Stimulated activated CD4-positive, alpha-beta T cell treated with anti-CD3 and anti-CD28 coated beads, Interleukin-4, amount 100 ng/mL, for 24 hours (primary cell): ENCODE measurements at places on chromosomes 16 and 17.

- DNase-seq, result no peak
Observed at GRCh38 chr17:9139695-9140094, 118.4 kb downstream of the NTN1 start.

- DNase-seq, result no peak
Observed at GRCh38 chr16:52095471-52095870, 451.5 kb downstream of the TOX3 start.

DNA sequence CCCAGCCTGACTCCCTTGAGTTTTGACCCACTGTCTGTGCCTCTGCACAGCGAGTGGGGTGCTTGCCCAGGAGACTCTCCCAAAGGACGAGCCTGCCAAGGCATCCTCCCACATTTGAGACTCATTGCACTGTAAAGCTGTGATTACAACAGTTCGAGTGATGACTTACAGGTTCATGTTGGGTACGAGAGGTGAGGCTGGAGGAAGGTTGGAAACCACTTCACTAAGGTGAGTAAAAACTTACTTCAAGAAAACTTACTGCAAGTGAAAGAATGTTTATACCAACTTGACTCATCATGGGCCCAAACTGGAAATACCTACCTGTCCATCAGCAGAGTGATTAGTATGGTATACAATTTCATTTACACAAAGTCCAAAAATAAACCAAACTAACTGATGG, 360.1 kb upstream of the CDH11 start:
- DNase-seq, result no peak

GRCh38 chr17:28385037-28385400, 13.5 kb downstream of the SARM1 start:
- no peak for DNase-seq

DNA sequence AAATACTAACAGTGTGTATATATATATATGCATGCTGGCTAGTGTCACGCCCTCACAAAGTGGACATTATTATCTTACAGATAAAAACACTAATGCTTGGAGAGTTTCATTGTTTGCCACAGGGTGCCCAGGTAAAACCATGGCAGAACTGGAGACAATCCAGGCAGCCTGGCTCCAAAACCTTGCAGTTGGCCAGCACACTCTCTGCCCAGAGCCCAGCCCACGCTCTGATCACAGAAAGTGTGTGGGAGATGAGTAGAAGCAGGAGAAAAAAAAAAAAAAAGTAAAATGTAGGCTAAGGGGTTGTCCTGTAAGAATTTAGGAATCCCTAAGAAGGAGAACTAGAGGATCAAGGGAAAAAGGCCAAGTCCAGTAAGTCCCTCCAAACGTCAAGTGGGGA, 538.0 kb downstream of the CDH13 start:
- no peak for DNase-seq

- DNase-seq, result no peak
Observed at GRCh38 chr17:36142806-36143205, 33.6 kb downstream of the TBC1D3B start.

DNA sequence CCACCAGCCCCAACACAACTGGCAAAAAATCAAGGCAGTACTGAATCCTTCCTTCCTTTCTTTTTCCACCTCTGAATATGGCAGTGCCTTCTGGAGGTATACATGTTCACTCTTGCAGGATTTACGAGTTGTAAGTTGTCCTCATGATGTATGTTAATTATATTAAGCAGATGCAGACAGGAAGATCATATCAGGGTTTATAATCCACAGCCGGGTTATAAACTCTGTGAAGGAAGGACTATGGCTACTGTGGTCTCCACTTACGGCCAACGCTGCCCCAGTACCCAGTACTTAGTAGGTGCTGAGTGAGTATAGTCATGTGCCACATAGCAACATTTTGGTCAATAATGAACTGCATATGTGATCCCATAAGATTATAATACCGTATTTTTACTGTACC, 19.6 kb upstream of the IRX5 start:
- no peak for DNase-seq

GRCh38 chr17:12522743-12523183, 142.9 kb upstream of the MYOCD start:
- DNase-seq, result no peak

- no peak for DNase-seq
Observed at GRCh38 chr16:58518083-58518979, 3.0 kb downstream of the SETD6 start.

DNA sequence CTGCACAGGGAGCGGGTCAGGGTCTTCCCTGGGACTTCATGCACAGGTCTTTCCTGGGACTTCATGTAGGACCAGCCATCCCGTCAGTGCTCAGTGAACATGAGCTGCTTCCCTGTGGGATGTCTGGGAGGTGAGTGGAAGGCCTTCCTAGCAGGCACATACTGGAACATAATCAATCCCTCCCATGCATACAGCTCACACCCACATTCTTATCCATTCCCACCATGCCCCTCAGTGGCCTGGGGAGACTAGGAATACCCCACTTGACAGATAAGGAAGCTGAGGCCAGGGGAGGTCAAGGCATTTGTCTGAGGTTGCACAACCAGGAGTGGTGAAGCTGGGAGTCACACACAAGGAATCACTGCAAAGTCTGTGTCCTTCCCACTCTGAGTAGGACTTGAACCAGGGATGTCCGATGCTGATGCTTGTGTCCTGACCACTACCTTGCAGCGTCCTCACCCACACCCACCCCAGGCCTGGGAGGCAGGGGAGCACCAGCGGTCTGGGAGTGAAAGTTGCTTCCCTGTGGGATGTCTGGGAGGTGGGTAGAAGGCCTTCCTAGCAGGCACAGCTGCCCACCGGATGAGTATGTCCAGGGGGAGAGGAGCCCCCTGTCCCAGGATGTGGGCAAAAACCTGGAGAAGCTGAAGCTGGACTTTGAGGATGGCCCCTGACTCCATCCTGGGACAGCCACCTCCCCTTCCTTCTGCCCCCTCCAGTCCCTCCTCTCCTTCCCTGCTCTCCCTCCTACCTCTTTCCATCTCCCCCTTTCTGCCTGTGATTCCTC, 1.0 kb upstream of the NLRC5 start:
- DNase-seq, result no peak

- no peak for DNase-seq
Observed at GRCh38 chr16:6446370-6446769, 886.3 kb upstream of the RBFOX1 start.

DNA sequence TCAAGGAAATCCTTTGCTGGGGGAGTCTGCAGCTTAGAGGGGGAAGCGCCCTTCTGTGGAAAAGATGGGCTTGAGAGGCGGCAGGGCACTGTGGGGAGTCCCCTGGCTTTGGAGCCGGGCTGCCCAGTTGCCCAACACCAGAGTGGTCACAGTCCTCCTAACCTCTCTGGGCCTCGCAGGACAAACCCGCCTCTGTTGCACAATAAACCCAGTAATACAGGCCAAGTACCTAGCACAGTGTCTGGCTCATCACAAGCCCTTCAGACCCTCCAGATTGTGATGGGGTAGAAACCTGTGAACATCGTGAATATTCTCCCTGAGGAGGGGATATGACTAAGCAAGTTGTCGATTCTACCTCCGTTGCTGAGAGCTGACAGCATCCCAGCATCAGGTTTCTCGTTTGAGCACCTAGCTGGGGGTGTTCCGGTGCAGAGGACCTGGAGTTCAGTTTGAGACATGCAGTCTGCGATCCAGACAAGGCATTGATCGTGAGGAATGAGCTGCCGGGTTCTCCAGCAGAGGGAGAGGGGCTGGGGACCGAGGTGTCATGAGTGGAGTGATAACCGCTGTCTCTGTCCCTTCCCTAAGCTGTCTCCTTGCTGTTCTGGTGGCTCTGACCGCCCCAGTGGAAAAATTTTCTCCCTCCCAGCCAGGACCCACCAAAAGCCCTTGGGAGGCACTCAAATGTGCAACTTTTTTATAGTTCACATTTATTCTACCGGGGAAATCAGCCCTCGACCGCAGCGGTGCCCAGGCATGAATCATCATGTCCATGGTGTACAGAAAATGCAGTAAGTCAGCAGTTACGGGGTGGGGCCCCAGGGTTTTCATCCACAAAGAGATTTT, 161.9 kb downstream of the WSCD1 start:
- DNase-seq, result no peak

- no peak for DNase-seq
Observed at GRCh38 chr16:70715860-70716357, 30.1 kb upstream of the MTSS2 start.

GRCh38 chr16:1839554-1839953, 12.5 kb downstream of the FAHD1 start:
- no peak for DNase-seq

DNA sequence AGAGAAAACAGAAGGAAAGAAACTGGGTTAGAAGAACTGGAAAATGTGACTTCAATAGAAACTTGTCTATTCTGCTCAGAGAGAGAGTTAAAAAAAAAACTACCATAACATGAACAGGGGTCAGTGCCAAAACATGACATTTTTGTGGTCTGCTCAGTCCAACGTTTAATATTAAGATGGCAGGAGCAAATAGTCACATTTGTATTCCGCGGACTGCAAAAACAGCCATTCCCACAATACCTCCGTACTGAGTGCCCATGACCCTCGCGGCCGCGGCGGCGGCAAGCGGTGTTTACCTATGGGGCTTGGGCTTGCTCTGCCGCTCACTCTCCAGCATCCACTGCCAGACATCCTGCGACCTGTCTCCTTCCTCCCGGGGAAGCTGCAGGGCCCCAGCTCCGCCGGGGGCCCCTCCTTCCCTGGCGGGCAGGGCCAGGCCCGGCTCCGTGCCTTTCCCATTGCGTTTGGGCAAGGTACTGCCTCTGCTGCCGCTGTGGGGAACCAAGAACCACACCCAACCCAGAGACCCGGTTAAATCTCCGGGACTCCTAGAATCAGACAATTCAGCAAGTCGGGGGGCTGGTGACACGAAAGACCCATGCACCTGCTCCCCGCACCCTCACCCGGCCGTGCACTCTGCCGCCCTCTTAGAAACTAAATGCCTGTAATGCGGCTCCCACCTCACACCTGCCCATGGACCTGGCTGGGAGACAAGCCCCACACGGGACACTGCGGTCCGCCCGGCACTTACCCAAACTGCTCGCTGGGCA, 24.7 kb downstream of the AXIN2 start:
- DNase-seq, result no peak

- no peak for DNase-seq
Observed at GRCh38 chr16:67674851-67675578, 8.4 kb downstream of the C16orf86 start.

DNA sequence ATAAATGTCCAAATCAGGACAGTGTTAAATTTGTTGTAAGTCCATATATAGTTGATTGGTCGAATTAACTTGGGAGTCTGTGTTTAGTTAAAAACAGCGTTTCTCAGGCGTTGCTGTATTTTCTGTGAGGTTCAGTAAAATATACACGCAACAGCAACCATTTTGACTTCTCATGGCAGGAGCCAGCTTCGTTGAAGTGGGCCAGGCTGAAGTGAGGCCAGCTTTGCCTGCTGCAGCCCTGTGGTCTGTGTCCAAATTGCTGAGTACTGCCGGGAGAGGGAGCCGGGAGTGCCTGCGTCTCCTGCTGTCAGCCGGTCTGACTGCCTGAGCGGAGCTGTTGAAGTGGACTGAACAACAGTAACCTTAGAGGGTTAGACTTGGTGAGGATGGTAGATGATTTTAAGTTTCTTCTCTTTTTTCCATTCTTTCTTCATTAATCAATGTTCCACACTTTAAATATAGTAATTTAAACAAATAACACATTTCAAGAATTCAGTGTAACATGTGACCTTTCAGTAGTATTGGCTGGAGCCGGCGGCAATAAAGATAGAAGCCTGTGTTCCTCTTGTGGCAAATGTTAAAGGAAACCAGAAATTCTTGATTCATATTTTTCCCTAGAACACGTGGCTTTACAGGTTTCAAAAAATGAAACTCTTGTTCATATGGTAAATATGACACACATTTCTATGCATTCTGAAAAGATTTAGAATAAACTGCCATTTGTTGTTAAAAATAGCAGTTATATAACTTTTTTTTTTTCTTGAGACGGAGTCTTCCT, 37.0 kb upstream of the ZNF750 start:
- DNase-seq, result no peak

DNA sequence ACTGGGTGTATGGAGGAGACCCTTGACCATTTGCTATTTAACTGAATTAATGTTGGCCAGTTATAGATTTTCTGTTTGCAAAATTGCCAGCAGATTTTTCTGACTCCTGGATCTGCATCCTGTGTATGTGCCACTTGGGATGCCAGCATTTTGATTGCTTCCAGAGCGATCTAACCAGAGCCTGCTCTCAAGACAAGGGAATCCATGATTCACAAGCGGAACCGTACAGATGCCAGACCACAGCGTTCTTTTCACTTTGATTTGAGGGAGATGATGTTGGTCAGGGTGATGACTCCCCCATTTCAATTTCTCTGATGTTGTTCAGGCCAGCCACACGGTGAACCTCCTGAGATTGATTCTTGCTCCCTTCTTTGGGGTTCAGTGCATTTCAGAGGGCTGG, 228.7 kb downstream of the CDH13 start:
- no peak for DNase-seq

- DNase-seq, result no peak
Observed at GRCh38 chr16:77711775-77712174, 10.5 kb upstream of the NUDT7 start.

GRCh38 chr16:31113121-31114120, 4.0 kb upstream of the KAT8 start:
- no peak for DNase-seq

GRCh38 chr16:56350491-56351405, 74.6 kb downstream of the AMFR start:
- DNase-seq, result no peak

DNA sequence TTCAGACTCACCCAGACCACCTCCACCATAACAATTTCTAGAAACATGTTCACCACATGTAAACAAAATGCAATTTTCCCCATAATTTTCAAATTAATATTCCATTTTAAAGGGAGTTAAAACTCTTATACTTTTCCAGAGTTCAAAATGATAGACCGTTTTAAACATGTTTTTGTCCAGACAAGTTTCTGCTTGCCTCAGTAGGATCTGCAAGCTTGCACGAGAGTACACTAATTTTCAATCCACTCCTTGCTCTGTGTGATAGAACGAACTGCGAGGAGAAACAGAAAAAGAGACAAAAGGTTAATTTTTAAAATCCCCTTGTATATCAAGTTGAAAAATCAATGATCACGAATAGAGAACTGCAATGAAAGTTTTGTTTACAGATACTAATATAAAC, 7.1 kb downstream of the FAHD1 start:
- no peak for DNase-seq

- DNase-seq, result no peak
Observed at GRCh38 chr17:32155896-32156295, 13.6 kb downstream of the RHOT1 start.

GRCh38 chr17:5361426-5361825, 58.0 kb downstream of the NUP88 start:
- no peak for DNase-seq
